ENCODE measurements at places on chromosomes 4 and X.

DNA sequence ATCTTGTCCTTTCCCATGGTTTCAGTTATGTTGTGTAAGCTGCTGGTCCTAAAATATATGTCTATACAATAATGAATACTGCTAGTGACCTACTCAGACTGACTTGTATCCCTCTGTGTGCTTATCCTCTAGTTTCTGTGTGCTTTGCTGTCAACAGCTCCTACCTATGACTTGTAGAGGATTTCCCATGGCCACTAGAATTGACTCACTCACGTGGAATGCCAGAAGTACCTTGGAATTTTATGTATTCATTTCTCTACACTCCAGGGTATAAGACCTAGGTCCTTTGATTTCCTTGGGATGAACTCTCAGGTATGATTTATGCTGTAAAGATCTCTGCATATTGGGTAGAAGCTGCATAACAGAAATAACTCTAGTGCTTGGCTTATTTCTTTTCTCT is 279.9 kb upstream of the SLIT2 start:
- DNase-seq: no peak

GRCh38 chr4:143402776-143403552 is 66.3 kb downstream of the GAB1 start:
- DNase-seq: no peak

GRCh38 chr4:14871676-14872430 is 130.4 kb upstream of the CPEB2 start:
- no peak for DNase-seq

DNA sequence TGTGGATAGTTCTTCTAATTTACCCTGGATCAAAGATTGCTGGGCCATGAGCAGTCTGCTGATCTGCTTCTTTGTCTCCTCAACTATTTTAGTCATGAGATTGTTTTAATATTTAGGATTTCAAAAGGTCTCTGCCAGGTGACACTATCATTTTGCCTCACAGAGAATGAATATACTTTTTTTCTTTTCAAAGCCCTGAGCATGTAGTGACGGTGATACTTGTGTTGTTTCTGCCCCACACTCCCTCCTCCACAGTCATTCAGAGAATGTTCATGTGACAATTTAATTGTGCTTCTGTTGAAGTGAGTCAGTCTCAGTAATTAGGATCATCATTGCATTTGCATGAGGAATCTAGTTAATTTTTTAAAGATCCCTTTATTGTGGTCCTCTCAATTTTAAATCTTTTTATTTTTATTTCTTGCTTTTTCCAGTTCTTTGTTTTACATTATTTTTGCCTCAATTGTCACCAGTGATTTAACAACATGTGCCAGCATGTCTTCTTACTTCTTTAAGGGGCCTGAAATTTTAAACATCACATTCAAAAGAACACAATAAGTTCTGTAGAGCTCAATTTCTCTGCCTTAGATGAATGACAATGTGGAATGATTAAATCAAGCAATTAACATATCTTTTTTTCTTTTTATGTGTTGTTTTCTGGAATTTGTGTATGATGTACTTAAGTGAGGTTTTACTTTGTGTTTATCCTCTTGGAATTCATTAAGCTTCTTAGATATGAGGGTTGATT is 12.3 kb downstream of the MMRN1 start:
- DNase-seq: no peak

DNA sequence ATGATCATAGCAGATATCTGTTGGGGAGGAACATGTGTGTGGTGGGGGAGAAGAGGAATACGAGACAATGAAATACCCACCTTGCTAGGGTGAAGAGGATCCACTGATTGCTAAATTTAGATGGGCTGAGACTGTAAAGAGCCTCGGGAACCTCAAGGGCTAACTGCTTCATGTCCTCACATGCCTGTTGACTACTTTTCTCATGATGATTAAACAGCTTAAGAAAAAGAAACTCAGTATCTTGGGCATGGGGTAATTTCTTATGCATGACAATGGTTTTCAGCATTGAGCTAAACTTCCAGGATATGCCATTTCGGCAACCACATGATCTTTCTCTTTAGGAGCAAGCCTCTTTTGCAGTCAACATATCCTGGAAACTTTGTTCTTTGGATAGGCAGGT is 3.9 kb upstream of the LNX1 start:
- no peak for DNase-seq

- no peak for DNase-seq
Measured at GRCh38 chr4:27819246-27819645, 958.6 kb downstream of the STIM2 start.

- DNase-seq: no peak
Measured at GRCh38 chr4:78167510-78167909, 110.4 kb downstream of the FRAS1 start.

DNA sequence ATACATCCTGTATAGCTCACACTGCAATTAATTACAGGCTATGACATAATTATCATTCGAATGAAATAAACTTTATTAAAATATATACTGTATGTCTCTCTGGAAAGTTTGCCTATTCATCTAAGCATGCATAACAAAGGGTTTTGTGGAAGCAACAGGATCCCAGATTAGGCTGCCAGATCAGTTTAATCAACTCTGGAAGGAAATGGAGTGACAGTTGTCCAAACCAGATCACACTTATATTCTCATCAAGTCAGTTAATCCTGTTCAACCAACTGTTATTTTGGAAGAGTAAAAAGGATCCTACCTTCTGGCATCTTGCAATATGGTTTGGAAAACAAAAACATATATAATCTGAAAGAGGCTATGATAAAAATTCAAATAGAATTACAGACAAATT is 312.2 kb downstream of the FAT4 start:
- no peak for DNase-seq

- DNase-seq: no peak
Measured at GRCh38 chr4:46765465-46765864, 143.6 kb downstream of the COX7B2 start.

DNA sequence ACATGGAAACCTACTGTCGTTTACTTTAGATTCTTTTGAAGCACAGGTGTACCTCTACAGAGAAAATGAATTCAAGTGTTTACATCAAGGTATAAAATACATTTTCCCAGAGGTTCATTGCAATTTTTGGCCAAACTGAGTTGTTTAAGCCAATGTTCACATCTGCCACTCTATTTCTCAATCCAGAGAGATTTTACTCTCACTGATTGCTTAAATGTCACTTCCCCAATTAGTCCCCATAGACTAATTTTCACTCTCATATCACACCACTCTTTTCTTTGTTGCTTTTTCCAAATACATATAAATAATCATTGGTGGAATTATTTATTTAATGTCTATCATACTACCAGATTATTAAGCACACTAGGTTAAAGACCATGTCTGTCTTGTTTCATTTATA is 271.8 kb downstream of the PPP3CA start:
- DNase-seq: no peak

DNA sequence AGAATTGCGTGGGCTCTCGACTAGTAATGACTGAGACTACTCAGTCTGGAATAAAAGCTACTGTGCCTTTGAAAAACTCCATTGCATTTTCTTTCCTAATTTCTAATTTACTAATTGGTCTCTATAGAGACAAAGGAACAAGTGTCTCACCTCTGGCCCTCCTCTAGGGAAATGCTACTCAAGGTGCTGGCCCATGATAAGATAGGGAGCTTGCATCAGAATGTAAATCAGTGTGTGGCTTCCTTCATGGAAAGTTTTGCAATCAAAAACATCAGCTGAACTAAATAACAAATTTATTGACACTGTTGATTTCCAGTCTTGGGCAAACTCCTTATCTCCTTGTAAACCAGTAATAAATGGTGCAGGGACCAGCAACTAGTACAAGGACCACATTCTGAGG is 81.8 kb downstream of the SRPX start:
- no peak for DNase-seq

DNA sequence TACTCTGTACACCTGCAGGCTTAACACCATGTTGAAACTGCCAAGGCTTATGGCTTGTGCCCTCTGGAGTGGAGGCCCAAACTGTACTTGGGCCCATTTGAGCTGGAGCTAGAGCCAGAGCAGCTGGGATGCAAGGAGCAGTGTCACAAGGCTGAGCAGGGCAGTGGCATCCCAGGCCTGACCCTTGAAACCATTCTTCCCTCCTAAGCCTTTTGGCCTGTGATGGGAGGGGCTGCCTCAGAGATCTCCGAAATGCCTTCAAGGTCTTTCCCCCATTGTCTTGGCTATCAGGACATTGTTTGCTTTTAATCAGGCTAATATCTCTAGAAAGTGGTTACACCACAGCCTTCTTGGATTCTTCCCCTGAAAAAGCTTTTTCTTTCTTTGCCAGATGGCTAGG is 10.9 kb upstream of the PNMA5 start:
- DNase-seq: no peak

DNA sequence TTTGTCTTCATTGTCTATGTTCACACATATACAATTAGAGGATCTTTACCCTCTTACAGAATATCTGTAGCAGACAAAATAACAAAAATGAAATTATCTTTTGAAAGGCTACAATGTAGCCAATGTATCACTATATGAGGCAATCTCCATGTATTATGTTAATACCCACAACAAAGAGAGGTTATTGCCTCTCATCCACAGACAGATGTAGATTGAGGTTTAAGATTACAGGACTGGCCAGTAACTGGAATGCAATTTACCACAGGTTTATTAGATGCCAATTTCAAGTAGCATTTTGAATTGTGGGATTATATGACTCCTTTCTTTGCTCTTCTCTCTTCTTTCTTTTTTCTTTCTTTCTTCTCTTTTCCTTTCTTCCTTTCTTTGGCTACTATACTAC is 242.6 kb downstream of the ANKRD50 start:
- no peak for DNase-seq

GRCh38 chrX:56026815-56027214 is 205.3 kb upstream of the KLF8 start:
- DNase-seq: no peak

- DNase-seq: no peak
Measured at GRCh38 chr4:175646802-175647201, 165.3 kb downstream of the GPM6A start.

GRCh38 chrX:12890467-12890866 is 16.0 kb upstream of the TLR8 start:
- no peak for DNase-seq

DNA sequence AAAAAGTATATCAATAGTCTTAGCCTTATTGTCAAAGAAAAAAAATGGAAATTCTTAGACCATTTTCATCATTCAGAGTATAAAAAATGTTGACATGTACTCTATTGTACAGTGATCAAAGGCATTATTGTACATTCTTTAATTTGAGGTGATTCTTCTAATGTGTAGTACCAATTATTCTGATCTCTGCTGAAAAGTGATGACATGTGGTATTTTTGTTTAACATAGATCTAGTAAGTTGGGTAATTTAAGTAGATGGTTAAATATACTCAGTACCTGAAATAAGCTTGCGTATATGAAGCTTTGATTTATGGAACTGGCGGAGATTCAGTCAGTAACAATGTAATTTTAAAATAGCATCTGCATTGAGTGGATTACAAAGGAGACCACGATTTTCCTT is 5.1 kb downstream of the TENM3 start:
- no peak for DNase-seq

DNA sequence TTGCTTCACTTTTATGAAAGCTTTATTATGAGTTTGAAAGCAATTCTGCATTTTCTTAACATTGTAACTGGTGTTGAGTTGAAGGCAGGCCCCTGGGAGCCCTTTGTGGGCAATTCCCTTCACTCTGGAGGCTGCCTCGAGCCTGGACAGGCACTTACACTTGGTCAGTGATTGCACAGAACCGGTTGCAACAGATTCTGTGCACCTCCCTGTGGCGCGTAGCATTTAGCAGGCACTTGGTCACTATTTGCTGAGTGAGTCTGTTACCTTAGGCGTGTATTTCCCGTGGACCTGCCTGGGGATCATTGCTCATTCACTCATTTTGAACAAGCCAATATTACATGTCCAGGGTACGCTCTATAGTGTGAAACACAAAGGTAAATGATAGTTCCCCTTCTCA is 80.4 kb downstream of the PTTG2 start:
- DNase-seq: no peak

DNA sequence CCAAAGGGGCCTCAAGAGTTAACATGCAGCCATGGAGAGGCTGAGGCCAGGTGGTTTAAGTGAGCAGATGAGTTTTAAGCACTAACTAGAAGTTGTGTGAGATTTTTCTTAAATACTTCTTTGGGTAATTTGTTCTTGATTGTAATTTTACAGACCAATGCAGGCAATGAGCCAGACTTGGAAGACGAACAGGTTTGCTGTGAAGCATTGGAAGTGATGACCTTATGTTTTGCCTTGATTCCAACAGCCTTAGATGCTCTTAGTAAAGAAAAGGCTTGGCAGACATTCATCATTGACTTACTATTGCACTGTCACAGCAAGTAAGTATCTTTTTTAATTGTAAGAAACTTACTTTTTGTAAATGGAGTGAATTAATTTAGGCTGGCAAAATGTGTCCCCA is 103.9 kb downstream of the USP9X start:
- no peak for DNase-seq

- no peak for DNase-seq
Measured at GRCh38 chrX:29903360-29903759, 312.0 kb upstream of the MAGEB2 start.

- DNase-seq: peak; percentile 2
Measured at GRCh38 chr4:22897520-22898108, 204.9 kb downstream of the GBA3 start.

DNA sequence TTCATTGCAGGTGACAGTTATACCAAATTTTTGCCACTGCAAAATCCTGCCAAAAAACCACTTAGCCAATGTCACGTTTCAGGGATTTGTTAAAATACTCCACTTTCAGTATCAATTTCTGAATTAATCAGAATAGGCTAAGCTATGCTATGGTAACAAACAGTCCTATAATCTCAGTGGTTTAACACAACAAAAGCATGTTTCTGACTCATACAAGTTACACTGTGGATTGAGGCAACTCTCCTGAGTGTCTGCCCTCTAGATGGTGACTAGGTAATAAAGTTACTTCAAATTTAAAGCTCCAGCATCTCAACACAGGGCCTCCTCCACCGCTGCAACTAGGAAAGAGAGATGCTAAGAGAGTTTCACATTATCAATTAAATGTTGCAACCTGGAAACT is 23.0 kb upstream of the RADX start:
- DNase-seq: no peak

DNA sequence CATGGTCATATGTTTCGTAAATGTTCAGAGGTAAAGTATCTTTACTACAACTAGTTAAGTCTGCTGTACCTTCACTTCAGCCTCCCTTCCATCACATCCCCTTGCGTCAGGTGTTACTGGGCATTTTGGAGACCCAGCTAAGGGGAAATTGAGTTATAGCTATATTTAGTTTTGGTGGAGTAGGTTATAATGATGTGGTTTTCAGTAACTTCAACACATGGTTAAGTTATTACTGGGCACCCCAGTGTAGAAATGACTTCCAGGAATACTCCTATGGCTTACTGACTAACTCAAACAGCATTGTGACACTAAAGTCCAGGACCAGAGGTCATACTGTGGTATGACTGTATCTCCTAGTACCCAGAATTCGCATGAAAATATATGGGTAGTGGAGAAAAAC is 23.4 kb upstream of the ACSL1 start:
- no peak for DNase-seq

GRCh38 chr4:87377816-87378215 is 13.2 kb downstream of the HSD17B11 start:
- DNase-seq: no peak

- DNase-seq: no peak
Measured at GRCh38 chr4:82913305-82913704, 12.8 kb downstream of the THAP9 start.

All from HFF-Myc (cell line).